ENCODE measurements at places on chromosomes 7 and 10.

DNA sequence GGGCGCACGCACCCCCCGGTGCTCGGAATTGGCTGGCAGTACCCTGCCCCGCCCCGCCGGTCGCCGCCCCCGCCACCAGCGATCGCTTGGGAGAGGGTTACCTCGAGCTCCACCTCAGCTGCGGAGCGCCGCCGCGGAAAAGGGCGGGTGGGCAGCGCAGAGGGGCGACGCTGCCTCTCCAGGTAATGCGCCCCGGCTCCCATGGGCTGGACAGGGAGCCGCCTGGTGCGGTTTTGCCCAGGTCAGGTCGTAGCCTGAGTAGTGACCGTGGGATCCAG is 1.3 kb downstream of the PFKFB3 start:
- DNase-seq = no peak

DNA sequence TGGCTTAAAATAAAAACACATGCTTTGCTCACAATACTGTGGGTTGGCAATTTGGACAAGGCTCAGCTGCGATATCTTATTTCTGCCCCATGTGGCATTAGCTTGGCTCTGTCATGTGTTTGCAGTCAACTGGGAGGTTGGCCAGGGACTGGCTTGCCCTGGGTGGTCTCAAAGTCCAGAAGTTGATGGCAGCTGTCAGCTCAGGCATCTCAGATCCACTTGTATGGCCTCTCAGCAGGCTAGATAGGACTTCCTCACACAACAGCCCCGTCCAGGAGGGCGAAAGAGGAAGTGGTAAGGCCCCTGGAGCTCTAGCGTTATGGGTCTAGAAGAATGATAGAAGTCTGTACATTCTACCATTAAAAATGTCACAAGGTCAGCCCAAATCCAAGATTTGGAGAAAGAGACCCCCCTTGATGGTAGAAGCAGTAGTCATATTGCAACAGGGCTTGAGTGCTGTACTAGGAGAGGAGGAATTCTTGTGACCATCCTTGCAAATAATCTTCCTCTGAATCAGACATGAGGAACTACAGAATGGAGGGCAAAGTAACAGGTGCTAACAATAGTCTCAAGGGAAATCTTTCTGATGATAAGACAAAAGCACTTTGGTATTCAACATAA is 166.2 kb downstream of the FAM107B start:
- DNase-seq = no peak

DNA sequence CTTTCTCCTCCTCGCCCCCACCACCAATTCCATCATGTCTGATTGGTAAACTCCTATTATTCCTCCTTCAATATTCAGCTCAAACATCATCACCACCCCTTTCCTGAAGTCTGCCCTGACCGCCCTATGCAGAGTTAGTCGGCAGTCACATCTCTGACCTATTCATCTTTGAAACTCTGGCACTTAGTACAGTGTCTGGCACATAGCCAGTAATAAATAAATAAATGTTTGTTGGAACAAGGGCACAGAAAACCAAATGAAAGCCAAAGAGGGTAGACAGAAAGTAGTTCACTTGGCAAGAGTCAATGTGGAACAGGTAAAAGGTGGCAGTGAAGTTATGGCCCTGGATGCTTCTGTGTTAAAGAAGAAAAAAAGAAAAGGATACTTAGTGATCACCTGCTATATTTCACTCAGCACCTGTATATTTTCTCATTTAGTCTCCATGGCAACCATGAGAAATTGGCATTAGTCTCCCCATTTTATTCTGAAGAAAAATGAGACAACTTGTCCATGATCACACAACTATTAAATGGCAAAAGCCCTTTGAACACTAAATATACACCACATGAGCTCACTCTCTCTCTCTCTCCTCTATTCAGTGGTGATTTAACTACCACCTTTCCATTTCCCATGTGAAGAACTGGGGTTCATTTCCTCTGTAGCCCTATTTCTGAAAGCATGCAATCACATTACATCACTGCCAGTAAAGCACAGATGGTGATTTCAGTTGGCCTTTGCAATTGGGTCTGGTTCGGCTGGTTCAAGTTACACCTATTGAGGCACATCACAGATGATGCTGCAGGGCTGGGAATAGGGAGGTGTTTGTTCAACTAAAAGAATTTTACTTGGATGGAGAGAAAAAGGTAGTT is 25.3 kb downstream of the CHCHD3 start:
- DNase-seq = no peak

- DNase-seq = no peak
Observed at GRCh38 chr7:117048114-117048866, 95.0 kb downstream of the ST7 start.

GRCh38 chr7:16563281-16564022 is 36.8 kb downstream of the LRRC72 start:
- no peak for DNase-seq

- no peak for DNase-seq
Observed at GRCh38 chr7:39621784-39622411, 1.5 kb upstream of the RALA start.
